ENCODE measurements at places on chromosomes 13 and 19.

DNA sequence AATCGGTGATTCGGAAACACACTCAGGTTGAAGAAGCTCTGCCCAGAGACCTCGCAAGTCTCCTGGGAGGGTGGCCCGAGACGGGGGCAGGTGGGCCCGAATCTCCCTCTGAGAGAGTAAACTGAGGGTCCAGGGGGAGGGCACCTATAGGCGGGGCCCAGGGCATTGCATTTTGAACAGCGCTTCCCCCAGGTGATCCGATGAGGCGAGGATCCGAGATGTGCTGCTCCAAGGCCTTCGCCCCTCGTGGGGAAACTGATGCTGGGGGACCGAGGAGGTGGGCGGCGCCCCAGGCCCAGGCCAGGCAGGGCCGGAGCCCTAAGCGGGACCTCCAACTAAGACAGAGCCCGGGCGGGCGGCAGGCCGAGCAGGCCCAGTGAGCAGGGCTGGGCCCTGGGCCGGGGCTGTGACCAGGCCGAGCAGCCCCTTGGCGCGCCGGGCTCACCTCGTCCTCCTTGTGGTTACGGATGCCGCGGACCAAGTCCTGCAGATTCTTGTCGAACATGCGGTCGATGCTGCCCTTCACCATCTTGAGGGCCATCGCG lies 500 bp downstream of the AP3D1 start:
- DNase-seq: no peak

GRCh38 chr19:58385891-58386575 lies 1.0 kb upstream of the RPS5 start:
- DNase-seq: no peak

DNA sequence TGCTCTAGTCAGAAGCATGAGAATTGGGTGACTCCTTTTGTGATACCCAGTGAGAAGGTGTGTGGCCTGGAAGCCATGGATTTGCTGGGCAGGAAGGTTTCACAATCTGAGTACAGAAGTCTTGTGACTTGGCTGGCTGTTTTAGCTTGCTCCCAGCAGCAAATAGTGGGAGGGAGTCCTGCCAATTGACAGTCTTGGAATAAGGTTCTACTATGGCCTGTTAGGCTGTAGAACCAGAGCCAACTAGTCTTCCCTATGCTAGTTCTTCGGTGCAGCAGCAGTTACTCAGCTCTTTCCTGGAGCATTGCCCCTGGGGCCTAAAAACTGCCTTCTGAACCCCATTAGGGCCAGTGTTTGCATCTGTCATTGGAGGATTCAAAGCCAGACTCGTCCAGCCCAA lies 1935.4 kb upstream of the PCDH20 start:
- no peak for DNase-seq

DNA sequence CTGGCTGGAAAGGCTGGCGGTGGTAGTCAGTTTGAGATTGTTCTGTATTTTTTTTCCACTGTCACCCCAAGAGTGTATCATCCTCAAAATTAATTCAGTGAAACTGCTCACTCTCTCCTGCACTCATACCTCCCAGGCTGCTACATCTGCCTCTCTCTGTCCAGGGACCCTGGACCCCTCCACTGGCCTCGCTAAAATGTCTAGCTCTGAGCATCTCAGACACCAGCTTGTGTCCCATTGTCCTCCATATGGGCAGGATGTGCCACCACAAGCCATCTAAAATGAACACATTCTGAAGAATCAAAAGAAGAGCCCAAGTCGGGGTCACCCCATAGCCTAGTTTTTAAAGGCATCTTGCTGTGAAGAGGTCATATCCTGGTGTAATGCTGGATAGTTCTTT lies 345.5 kb upstream of the TSHZ3 start:
- no peak for DNase-seq

DNA sequence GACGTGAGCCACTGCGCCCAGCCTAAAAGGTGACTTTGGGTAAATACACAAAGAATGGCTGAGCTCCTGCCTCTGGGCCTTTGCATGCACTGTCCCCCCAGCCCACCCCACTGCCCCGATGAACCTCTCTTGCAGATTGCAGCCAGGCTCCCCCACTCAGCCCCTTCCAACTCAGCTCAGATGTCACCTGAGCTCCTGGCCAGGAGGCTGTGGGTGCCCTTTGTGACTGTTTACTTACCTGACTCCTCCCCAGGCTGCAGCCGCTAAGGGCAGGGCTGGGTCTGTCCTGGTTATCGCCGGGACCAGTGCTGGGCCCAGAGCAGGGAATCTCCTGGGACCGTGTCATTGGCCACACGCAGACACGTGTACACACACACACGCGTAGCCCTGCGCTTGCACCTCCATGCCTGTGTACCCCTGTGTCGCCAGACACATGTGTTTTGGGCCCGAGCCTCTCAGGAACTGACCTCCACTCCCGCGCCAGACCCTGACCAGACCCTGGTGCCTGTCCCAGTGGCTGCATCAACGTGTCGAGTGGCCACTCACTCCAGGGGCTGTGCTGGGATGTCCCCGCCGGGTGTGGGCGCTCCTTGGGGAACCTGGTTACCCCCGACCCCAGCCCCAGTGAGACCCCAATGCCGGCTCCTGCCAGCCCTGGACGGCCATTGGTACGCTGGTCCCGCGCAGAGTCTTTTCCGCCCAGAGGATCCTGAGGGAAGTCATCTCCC lies 18.7 kb downstream of the EFNA2 start:
- DNase-seq: no peak

DNA sequence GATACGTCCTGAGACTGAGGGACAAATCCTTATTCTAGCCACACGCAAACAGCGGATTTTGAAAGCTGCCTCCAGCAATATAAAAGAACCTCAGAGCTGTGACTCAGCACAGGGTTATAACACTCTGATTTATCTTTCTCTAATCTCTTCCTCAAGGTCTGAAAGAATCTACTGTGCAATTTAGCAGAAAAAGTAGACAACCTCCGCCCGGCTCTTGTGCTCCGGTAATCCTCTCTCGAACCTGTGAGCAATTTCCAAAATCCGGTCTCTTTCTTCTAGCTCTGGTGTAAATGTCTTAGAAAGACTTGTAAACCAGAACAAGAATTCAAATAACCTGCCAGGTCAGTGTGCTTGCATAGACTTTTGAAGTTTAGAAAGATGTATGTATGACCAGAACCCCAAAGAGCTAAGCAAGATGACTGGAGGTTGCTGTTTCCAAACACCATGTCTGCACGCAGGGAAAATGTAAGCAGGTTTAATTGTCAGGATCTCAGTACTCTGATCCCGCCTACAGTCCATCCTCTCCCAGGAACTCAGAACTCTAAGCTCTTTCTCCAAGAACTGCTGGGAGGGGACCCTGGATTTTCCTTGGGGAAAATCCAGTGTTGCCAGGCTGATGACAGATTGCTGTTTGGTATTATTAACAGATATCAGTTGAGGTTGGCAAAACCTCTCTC lies 338.1 kb downstream of the RFC3 start:
- peak; percentile 68 for DNase-seq

- DNase-seq: no peak
Measured at GRCh38 chr13:59178344-59178743, 985.4 kb downstream of the DIAPH3 start.

DNA sequence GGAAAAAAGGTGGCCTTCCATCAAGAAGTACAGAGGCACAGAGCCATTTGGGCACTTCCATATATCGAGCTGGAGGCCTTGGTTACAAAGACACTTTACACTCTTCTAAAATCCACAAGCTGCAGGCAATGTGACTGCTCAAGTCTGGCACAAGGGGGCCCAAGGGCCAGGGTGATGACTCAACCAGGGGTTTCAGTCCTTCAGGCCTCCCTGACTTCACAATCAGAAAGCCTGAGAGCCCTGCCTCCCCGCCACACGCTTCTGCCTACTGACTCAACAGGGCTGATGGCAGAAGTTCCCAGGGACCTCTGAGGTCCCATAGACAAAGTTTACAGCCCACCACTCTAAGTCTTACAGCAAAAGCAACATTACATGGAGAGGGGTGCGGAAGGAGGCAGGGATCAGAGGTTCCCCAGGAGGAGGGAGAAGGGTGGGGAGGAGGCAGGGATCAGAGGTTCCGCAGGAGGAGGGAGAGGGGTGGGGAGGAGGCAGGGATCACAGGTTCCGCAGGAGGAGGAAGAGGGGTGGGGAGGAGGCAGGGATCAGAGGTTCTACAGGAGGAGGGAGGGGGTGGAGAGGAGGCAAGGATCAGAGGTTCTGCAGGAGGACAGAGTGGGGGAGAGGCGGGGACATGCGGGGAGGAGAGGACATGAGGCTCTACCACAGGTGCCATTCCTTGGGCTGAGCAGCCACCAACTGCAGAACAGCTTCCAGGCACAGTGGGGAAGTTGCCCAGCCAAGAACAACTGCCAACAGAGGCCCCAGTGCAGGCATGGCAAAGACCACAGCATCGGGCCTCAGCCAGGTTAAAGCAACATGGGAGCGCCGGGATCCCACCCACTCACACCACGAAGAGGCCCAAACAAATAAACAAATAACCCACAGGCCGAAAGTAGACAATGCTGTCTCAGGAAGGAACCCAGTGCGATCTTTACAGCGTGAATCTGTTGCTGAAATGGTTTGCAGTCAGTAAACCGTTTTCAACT lies 52.0 kb downstream of the SLC7A1 start:
- no peak for DNase-seq

- no peak for DNase-seq
Measured at GRCh38 chr19:50427997-50428425, 4.7 kb upstream of the MYBPC2 start.

GRCh38 chr13:30065181-30065580 lies 214.8 kb upstream of the UBL3 start:
- DNase-seq: no peak

GRCh38 chr19:39017026-39017425 lies 15.3 kb downstream of the FBXO27 start:
- DNase-seq: no peak

DNA sequence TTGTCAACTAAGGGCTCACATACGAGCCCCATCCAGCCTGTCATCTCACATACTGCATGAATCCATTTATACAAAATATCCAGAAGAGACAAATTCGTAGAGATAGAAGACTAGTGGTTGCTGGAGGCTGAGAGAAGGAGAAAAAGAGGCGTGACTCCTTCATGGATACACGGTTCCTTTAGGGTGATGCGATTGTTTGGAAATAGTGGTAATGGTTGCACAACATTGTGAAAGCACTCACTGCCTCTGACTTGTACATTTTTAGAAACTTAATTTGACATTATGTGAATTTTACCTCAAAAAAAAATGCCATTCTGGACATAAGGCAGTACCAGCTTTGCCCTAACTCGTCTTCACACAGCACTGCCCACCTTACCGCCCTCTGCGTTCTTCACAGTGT lies 27.3 kb downstream of the IGFL1 start:
- DNase-seq: no peak

- DNase-seq: no peak
Measured at GRCh38 chr13:99418103-99418842, 83.0 kb upstream of the TM9SF2 start.

GRCh38 chr19:16889366-16889882 lies 625 bp downstream of the F2RL3 start:
- DNase-seq: no peak

DNA sequence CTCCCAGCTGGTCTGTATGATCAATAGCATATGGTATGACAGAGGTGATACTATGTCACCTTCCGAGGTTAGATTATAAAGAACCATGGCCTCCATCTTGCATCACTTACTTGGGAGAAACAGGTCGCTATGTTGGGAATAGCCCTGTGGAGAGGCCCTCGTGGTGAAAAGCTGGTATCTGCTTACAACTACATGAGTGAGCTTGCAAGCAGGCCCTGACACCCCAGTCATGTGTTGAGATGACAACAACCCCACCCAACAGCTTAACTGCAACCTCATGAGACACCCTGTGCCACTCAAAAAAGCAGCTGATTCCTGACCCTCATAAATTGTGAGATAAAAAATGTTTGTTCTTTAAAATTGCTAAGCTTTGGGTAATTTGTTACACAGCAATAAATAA lies 18.8 kb downstream of the MTRF1 start:
- DNase-seq: no peak

DNA sequence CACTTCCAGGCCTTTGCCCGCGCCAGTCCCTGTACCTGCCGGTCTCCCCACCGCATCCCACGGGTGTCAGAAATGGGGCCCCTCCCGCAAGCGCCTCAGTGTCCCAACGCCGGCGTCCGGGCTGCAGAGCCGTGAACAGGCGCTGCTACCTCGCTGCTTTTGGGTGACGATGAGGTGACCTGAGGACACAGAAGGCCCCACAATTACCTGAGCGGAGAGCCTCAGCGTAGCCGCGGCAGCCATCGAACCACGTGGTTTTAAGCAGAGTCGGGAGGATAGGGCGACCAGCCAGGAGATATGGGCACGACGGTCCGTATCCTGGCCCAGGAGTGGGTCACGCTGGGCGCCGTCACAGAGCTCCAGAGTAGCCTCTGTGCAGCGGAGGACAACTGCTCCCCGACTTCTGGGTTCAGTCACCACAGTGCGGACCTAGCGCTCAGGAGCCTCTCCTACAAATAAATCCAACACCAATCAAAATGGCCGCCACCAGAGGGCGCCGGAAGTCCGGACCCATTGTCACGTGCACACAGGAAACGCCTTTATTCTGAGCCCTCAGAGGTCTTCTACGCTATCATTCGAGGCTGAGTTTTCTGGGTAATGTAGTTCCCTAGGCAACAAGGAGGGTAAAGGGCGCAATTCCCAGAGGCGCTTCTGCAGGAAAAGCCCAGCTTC lies at the start of gene ZNF814:
Gene ZNF814 (minus strand): TSS at position 478 of the 672 bp plus-strand sequence. CDS start 235 bp downstream, at position 243.
- DNase-seq: peak; percentile 85

- no peak for DNase-seq
Measured at GRCh38 chr13:25771202-25771601, 280.6 kb downstream of the SHISA2 start.

DNA sequence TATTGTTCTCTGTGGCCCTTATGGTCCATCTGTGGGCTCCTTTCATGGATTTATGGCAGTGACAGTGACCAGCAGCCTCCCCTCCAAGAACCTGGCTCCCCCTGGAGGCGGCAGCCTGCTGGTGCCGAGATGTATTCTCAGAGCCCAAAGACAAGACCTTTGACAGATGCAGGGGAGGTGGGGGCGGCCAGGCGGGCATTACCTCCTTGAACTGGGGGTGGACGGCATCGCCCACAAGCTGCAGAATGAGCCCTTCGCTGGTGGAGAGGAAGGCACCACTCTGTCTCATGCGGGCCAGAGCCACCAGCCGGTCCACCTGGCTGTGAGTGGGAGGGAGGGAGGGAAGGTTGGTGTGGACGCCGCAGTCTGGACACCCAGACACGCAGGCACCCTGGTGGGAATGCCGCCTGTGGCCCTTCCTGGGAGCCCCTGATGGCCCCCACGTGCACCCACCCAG lies 6.6 kb downstream of the ISOC2 start:
- DNase-seq: peak; percentile 92

Measured in A549 (cell line).